Activated gamma-delta T cell treated with Interleukin-2 at 50 U/mL for 16 hours (primary cell): ENCODE measurements at places on chromosomes 7 and 10.
A peak's percentile ranks its signal among the peaks of the same experiment; 100 is the strongest.

DNA sequence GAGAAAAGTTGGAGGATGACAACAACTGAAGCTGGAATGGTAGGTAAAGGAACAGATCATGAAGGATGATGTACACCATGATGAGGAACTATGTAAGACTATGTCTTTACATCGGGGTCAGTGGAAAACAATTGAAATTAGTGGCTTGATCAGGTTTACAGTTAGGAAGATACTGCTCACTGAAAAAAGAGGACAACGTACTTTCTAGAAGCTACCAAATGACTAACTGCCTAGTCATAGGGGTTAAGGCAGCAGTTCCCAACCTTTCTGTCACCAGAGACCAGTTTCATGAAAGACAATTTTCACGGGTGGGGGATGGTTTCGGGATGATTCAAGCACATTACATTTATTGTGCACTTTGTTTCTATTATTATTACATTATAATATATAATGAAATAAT is 91.6 kb upstream of the ANKRD1 start:
- DNase-seq, result no peak

DNA sequence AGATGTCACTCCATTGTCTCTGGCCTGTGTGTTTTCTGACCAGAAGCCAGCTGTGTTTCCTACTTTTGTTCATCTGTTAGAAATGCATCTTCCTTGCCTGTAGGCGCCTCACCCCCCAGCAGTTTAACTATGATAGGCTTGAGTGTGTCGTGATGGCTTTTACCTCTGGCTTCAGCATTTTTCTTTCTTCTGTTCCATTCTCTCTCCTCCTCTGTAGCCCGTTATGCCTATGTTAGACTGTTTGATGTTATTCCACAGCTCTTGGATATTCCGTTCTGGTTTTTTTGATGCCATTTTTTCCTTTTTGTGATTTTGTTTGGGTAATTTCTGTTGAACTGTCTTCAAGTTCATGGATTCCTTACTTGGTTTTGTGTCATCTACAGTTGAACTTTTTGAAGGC is 17.9 kb downstream of the MMP21 start:
- no peak for DNase-seq

- DNase-seq, result no peak
These were observed 413 bp downstream of the BUD31 start for GRCh38 chr7:99409192-99409572.

- DNase-seq, result peak; percentile 34
These were observed 2.8 kb upstream of the LZTS2 start for GRCh38 chr10:100996678-100997359.

- DNase-seq, result no peak
These were observed 11.2 kb downstream of the WDFY4 start for GRCh38 chr10:48695636-48696534.

GRCh38 chr10:48231699-48232315 is 42.7 kb downstream of the FRMPD2 start:
- DNase-seq, result no peak

- DNase-seq, result no peak
These were observed 3.2 kb downstream of the IMPDH1 start for GRCh38 chr7:128406314-128407232.

DNA sequence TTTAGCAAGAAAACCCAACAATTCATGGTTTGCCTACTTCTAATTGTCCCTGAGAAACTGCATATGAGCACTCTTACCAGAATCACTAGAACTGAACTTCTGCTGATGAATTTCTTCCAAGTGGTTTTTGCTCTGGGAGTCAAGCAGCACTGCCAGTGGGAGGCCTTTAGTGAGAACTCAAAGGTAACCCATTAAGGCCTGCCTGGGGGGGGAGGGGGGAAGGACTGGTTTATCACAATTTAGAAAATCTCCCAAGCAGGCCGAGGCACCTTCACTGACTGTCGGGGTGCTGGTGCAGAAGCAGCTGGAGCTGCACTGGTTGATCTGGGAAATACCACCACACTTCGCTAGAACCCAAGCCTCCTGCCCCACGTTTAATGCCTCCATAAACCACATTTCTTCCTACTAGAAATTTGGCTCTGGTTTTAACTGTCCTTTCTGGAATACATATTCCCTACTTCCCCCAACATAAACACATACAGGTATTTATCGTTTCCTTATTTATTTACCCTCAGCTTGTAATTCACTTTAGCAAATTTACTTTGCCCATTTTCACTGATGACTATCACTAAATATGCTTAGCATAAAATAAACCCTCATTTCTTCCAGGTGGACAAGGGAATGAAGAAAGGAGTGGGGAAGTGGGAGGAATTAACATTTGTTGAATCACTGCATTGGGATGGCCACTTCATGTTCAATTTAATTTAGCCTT is 14.2 kb downstream of the ANK3 start:
- no peak for DNase-seq

DNA sequence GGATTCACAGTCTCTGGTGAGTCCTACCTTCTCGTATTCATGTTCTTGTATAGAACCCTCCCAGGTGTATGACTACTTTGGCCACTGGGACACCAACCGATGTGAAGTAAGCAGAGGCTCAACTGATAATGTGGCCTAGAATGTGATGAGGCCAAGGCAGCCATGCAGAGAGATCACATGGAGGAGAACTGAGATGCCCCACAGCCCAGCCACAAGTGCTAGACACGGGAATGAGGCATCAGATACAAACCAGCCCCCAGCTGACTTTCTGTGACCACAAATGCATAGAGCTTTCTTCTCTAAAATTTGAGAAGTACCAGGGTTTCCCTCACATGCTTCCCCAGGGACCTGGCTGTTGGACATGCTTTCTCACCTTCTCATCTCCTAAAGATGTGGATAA is 375.7 kb downstream of the CCSER2 start:
- DNase-seq, result no peak

- no peak for DNase-seq
These were observed 483.1 kb upstream of the CNTNAP2 start for GRCh38 chr7:145633513-145633912.

GRCh38 chr7:27967639-27968038 is 213.0 kb downstream of the JAZF1 start:
- DNase-seq, result no peak

- DNase-seq, result no peak
These were observed 62.1 kb downstream of the PTEN start for GRCh38 chr10:87925570-87925969.

- no peak for DNase-seq
These were observed 17.6 kb downstream of the KRIT1 start for GRCh38 chr7:92228100-92228499.

DNA sequence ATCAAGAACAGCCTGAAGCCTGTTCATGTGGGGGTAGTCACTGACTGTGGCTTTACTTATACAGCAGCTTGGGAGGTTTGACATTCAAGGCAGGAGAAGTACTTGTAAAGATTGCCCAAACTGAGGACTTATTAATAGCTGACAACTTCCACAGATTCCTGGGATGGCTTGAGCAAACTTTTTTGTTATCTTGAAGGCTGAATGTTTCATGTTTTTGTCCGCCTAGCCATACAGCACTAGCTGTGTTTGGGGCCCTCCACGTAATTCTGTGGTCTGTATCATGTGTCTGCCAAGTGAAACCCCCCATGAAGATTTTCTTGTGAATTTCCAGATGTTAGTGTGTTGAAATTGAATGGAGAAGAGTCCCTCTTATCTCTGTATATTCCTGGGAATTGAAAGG is 38.6 kb downstream of the FAS start:
- no peak for DNase-seq

DNA sequence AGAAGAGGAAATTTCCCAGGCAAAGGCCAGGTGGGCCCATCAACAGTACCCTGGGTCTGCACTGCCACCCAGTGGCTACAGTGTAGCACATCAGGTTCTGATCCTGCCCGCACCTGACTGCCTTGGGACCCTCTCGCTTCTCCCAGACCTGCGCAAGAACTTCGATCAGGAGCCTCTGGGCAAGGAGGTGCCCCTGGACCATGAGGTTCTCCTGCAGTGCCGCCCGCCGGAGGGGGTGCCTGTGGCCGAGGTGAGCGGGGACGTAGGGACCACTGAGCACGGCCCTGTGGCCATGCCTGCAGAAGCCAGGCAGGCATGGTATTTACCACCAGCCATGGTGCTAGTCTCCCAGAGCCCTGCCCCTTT is 33.9 kb upstream of the SLC29A3 start:
- DNase-seq, result no peak

- no peak for DNase-seq
These were observed 38.6 kb downstream of the MPLKIP start for GRCh38 chr7:40095695-40096327.

DNA sequence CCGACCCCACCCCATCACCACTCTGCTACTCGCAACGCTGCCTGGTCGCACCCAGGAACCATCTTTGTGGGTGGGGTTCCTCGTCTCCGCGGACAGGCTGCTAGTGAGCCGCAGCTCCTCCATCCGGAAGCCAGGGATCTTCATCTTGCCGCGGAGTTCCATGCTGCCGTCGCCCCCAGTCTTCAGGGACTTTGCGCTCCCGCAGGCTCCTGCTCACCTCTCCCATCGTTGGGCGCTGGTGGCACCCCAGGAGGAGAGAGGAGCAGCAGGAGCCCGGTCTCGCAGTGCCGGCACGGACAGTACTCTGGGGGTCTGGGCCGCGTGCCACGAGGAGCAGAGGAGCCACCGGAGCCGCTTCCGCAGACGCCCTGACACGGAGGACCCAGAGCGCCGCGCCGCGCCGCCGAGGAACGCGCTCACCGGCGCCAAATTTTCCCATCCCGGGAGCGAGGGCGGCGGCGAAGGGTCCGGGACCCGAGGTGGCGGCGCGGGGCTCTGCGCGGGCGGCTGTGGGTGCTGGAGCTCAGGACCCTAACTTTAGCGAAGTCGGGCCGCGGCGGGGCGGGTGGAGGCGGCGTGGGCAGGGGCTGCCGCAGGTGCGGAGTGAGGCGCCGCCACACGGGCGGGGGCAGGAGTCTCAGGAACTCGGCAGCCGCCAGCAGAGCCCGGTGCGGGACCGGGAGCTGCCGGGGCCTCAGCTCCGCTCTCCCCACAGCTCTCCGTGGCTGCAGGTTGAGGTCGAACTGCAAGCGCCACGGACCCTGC is 750.1 kb upstream of the SORCS1 start:
- no peak for DNase-seq
